Hepatic stellate cell (primary cell): ENCODE measurements at places on chromosomes 13 and 19.
A peak's percentile ranks its signal among the peaks of the same experiment; 100 is the strongest.

DNA sequence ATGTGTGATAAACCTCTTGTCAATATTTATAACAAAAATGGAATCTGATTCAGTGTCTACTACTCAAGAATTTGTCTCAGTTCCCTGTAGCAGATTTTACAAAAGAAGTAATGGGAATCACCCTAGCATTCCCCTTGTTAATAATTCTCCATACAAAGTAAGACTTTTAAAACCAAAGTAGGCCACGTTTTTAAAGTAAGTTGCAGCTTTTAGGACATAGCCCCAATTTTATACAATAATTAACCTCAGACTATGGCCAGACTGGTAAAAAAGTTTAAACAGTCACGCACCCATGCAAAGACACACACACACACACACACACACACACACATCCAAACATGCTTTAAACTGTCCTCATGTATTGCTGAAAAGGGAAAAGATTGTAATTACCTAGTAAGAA is 589.9 kb downstream of the PCDH9 start:
- DNase-seq = no peak

DNA sequence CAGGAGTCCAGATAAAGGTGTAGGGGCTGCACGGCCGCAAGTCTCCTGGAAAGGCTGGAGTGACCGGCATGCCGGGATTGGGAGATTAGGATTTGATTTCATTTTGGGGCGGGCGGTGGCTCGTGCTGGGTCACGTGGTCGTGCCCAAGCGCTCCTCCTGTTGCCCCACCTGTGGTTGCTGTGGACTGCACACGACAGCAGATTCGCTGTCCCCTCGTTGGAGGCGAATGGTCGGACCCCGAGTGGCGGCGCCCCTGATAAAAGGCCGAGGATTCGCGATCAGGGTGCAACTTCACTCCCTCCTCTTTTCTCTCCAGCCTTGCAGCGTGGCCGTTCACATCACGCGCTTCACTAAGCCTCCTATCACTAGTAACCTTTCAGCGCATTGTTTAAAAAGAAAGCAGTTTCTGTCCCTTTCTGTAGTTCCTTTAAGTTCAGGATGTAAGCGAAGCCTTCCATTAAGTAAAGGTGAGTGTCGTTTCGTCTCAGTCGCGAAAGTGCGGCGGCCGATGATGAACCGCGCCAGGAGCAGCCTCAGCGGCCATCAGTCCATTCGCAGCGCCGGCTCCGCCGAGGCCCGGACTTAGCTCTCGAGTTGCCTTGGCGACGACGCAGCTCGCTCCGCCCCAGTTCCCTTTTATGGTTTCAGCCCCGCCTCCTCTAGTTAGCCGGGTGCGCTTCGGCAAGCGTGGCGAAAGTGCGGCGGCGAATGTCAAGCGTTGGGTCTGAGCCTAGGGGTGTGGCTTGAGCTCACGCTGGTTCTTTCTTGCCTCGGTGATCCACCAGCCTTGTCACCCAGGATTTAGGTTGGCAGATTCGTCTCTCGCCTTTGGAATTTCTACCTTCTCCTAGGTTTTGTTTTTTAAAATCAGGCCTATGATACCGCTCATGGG is 1.7 kb upstream of the PPP1R37 start:
- peak; percentile 98 for DNase-seq

GRCh38 chr13:21106089-21106488 is 44.7 kb upstream of the LATS2 start:
- DNase-seq = peak; percentile 77

DNA sequence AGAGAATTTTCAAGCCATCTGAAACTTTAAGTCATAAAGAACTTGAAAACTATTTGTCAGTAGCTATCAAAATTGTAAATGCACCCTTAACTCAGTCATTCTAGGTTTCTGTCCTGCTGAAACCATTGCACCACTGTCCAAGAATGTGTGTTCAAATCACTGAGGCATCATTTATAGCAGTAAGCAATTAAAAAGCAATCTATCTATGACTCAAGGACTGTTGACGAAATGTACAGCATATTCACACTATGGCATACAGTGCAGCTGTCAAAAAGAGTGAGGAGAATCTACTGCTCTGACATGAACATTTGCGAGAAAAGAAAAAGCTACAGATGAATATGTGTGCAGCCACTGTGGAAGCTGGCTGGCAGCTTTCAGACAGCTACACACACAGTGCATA is 71.2 kb downstream of the ING1 start:
- no peak for DNase-seq

DNA sequence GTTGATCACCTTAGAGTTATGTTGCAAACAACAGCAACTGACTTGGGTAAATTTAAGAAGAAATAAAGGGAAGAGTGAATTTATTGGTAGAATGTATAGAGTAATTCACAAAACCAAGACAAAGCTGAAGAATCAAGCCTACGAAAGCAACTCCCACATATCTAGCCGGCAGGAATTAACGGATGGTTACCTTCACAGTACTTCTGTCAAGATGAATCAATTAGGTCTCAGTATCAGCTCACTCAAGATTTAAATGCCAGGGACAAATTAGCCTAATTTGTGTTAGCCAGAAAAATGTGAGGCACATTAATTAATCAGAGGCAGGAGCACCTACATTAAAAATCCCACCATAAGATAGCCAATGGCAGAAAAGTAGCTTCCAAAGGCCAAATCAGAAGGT is 10.7 kb downstream of the KPNA3 start:
- DNase-seq = no peak

- no peak for DNase-seq
Observed at GRCh38 chr19:20879501-20879900, 43.5 kb upstream of the ZNF85 start.

DNA sequence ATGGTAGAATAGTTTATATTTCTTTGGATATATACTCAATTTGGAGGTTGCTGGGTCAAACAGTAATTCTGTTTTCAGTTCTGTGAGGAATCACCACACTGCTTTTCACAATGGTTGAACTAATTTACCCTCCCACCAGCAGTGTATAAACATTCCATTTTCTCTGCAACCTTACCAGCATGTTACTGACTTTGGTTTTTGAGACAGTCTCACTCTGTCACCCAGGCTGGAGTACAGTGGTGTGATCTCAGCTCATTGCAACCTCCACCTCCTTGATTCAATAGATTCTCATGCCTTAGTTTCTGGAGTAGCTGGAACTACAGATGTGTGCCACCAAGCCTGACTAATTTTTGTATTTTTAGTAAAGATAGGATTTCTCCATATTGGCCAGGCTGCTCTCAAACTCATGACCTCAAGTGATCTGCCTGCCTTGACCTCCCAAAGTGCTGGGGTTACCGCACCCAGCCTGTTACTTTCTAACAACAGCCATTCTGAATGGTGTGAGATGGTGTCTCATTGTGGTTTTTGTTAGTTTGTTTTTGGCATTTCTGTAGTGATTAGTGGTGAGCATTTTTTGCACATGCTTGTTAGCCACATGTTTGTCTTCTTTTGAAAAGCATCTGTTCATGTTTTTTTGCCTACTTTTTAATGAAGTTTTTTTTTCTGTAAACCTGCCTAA is 12.5 kb downstream of the ZNF714 start:
- DNase-seq = no peak

DNA sequence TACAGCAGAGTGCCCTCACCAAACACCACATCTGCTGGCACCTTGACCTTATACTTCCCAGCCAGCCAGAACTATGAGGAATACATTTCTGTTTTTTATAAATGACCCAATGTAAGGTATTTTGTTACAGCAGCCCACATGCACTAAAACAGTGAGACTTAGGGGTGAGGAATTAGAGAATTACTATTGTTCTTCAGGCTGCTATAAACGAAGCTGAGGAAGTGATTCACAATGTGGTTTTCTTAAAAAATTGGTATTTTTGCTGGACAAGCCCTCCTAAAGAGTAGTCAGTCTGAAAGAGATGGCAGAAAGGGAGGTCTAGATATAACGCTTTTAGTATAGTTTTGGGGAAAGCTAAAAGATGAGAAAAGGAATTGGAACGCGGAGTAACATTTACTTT is 101.0 kb downstream of the SLITRK6 start:
- DNase-seq = no peak

DNA sequence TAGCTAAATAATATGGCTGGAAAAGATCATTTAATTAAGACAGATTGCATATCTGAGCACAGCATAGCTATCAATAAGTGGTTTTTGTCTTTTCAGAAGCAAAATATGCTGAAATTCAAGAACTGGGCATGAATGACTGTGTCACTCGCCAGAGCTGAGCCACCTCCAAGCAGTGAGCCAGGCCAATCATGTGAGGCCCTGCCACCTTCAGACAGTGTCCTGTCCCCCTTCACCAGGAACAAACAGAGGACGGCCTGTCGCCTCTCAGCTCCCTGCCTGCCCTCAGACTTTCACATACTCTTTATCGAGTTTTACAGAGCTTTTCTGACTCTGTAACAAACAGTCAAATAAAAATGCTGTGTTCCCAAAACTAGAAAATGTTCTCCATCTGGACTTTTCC is 171.0 kb upstream of the TSC22D1 start:
- no peak for DNase-seq

GRCh38 chr13:36549126-36549702 is 116.9 kb downstream of the CCNA1 start:
- DNase-seq = no peak

DNA sequence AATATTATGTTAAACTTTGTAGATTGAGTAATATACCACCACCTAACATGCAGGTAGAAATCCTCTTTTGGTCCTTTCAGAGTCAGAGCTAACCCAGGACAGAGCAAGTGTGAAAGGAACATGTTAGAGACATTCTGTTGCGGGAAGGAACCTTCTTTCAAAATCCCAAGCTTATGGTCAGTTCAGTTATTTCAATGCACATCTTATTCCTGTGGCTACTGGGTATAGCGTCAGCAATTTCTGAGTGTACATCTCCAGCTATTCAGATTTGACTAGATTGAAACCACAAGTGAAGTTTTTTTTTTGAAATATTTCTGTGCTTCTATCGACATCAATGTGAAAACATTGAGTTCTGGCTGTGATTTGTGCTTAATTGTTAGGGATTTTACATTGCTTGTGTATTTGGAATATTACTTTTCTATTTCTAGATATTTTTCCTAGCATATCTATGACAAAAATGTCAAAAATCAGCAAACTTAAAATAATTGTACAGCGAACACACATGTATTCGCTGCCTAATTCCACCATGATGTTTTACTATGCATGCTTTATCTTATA is 165.3 kb downstream of the LMO7 start:
- no peak for DNase-seq

GRCh38 chr19:41328157-41328841 is 18.3 kb downstream of the CCDC97 start:
- DNase-seq = no peak

DNA sequence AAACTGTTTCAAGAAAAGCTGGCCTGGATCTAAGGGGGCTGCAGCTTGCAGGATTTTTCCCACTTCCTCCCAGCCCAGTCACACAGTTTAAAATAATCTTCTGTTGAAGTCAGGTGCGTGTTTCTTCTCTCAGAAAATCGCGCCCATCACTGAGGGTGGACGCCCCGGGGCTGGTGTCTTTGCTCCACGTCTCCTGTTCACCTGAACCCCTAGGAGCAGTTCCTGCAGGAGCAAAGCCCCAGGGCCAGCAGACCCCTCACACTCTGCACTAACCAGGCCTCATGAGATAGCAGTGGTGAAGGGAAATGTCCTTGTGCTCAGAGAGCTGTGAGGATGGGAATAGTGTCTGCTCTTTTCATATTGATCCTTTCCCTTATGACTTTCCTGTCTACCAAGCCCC is 920 bp upstream of the SIGLEC7 start:
- DNase-seq = no peak

GRCh38 chr13:99165753-99166587 is 34.7 kb upstream of the UBAC2 start:
- no peak for DNase-seq

DNA sequence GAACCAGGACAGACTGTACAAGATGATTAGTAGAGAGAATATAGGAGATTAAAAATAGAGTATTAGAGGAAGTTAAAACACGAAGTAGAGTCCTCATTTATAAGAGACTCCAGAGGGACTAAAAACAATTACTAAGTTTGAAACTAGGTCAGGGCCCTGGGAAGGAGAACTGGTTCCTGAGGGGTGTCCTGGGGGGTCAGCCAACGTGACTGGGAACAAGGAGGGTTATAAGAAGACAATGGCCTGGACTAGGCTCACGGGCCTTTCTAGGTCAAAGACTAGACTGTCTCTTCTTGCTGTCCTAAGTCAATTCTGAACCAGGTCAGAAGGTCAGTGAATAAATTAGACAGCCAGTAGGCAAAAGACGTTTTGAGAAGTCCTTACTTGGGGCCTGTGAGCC is 165.3 kb downstream of the IER2 start:
- DNase-seq = no peak

DNA sequence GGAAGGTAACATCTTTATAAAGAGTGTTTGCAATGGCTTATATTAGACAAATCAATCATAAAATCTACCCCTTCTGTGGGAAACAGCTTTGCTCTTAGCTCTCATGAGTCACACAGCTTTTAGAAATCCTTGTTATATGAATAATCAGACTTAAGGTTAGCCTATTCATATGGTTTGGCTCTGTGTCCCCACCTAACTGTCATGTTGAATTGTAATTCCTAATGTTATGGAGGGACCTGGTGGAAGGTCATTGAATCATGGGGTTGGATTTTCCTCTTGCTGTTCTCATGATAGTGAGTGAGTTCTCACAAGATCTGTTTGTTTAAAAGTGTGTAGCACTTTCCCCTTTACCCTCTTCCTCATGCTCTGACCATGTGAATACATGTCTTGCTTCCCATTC is 704.2 kb upstream of the KLHL1 start:
- DNase-seq = no peak

DNA sequence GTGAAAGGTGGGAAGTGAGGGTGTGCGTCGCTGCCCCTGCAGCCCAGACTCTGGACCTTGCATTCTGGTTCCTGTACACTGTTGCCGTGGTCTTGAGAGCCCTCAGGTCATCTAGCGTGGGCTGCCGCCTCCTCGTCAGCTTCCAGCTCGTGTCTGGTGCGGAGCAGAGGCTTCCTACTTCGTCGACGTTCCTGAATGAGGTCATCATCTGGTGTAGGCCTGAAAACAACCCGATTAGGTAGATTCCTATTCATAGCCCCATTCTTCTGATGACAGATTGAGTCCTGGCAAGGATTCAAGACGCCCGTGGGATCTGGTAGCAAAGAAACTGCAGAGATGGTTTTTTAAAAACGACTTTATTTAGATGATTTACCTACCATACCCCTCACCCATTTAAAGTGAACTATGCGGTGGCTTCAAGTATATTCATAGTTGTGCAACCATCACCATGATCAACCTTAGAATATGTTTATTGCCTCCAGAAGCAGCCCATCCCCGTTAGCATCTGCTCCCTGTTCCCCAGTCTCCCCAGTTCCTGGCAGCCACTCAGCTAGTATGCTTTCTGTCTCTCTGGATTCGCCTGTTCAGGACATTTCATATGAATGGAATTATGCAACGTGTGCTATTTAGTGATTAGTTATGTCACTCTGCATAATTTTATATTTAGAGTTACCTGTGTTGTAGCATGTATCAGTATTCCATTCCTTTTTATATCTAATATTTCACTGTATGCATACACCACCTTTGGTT is 13.8 kb downstream of the NAXD start:
- no peak for DNase-seq

DNA sequence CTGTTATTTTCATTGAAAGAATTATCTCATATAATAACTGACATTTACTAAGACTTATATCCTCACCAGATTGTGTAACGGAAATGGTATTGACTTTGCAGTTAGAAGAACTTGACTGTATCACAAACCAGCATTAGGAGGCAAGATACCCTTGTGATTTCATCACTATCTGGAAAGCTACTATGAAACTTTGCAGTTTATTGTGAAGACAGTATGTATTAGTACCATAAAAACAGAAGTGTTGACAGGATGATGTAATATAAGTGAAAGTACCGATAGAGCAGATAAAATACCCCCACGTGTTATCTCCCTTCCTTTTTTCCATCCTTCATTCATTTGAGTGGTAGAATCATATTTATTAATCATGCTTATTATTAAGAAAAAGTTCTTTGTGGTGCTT is 365.7 kb upstream of the KLHL1 start:
- DNase-seq = no peak

GRCh38 chr19:5364674-5365073 is 24.1 kb upstream of the PTPRS start:
- DNase-seq = no peak
